Pericardium fibroblast (primary cell): ENCODE measurements at places on chromosomes 4 and X. TPM values are rescaled to one million over a fixed set of nuclear protein-coding genes. Genes with fewer than 3 reads are reported as not detected.

Gene TDO2
- not detected in 2 replicates for total RNA-seq

Gene NAA15
- total RNA-seq: 16.7 and 22.6 TPM in 2 replicates

Gene VSIG4
- not detected in 2 replicates for total RNA-seq

Gene UTP3
- 13.9 and 16.8 TPM in 2 replicates for total RNA-seq

Gene CHST7
- total RNA-seq: 10.0 and 14.4 TPM in 2 replicates

Gene BMP3
- under 0.01 TPM in 1 of 2 replicates, not detected in the other for total RNA-seq

Gene DUSP9
- total RNA-seq: 0.93 TPM in 1 of 2 replicates, not detected in the other

Gene BMPR1B
- 0.70 and 1.8 TPM in 2 replicates for total RNA-seq

Gene C4orf17
- not detected in 2 replicates for total RNA-seq

Gene RAB41
- not detected in 2 replicates for total RNA-seq

Gene SPANXB1
- total RNA-seq: not detected in 2 replicates

Gene GAGE12E
- not detected in 2 replicates for total RNA-seq

Gene GAGE2A
- total RNA-seq: not detected in 2 replicates

Gene PPP2R2C
- total RNA-seq: not detected in 2 replicates

Gene UBE2A
- total RNA-seq: 32.1 and 33.8 TPM in 2 replicates

Gene DDIT4L
- total RNA-seq: 0.12 and 1.5 TPM in 2 replicates

Gene EVC2
- 9.7 and 9.8 TPM in 2 replicates for total RNA-seq

Gene HMX1
- not detected in 2 replicates for total RNA-seq

Gene GRPR
- not detected in 2 replicates for total RNA-seq

Gene PPEF2
- not detected in 2 replicates for total RNA-seq

Gene COX7B2
- total RNA-seq: not detected in 2 replicates

Gene F9
- total RNA-seq: not detected in 2 replicates

Gene GIMD1
- total RNA-seq: not detected in 2 replicates

Gene RHOXF1
- total RNA-seq: not detected in 2 replicates

Gene CCKAR
- total RNA-seq: not detected in 2 replicates

Gene AKAP4
- total RNA-seq: not detected in 2 replicates

Gene DRD5
- total RNA-seq: not detected in 2 replicates

Gene CTAG1B
- total RNA-seq: not detected in 2 replicates

Gene PABPC4L
- total RNA-seq: 0.94 and 3.0 TPM in 2 replicates

Gene CYTL1
- total RNA-seq: 1.5 and 12.2 TPM in 2 replicates

Gene TCP11X2
- total RNA-seq: not detected in 2 replicates

Gene BCLAF3
- 1.6 and 1.8 TPM in 2 replicates for total RNA-seq

Gene SPIN4
- 2.1 and 4.3 TPM in 2 replicates for total RNA-seq

Gene FAM149A
- total RNA-seq: 6.4 and 6.8 TPM in 2 replicates

Gene TEX13D
- total RNA-seq: not detected in 2 replicates

Gene PCSK1N
- total RNA-seq: 0.70 and 3.7 TPM in 2 replicates

Gene GPC3
- total RNA-seq: 32.3 and 39.1 TPM in 2 replicates

Gene RBMX2
- total RNA-seq: 10.7 and 12.3 TPM in 2 replicates

Gene CLTRN
- not detected in 2 replicates for total RNA-seq

Gene STPG2
- total RNA-seq: not detected in 2 replicates

Gene ACE2
- total RNA-seq: not detected in 2 replicates

Gene SLC7A11
- 16.2 and 21.2 TPM in 2 replicates for total RNA-seq

Gene PPP4R3C
- not detected in 2 replicates for total RNA-seq

Gene TRIM61
- total RNA-seq: 3.3 and 4.6 TPM in 2 replicates

Gene DMP1
- total RNA-seq: not detected in 2 replicates

Gene FGF13
- total RNA-seq: 0.35 and 2.0 TPM in 2 replicates

Gene SSX2B
- total RNA-seq: not detected in 2 replicates

Gene TLR7
- not detected in 2 replicates for total RNA-seq

Gene SLIT2
- total RNA-seq: 9.3 and 12.0 TPM in 2 replicates

Gene ENPP6
- 0.17 TPM in 1 of 2 replicates, not detected in the other for total RNA-seq

Gene TRIM60
- not detected in 2 replicates for total RNA-seq

Gene FAM9C
- total RNA-seq: not detected in 2 replicates

Gene MAGEH1
- total RNA-seq: 29.7 and 32.7 TPM in 2 replicates

Gene SSX4
- not detected in 2 replicates for total RNA-seq

Gene P2RY4
- not detected in 2 replicates for total RNA-seq

Gene CCDC110
- total RNA-seq: 0.09 and 0.93 TPM in 2 replicates

Gene LYAR
- 10.9 and 12.4 TPM in 2 replicates for total RNA-seq

Gene NIPAL1
- under 0.01 TPM in 1 of 2 replicates, not detected in the other for total RNA-seq

Gene CAMK2D
- 89.9 and 102 TPM in 2 replicates for total RNA-seq
